ENCODE measurements at places on chromosomes 12 and 14. TPM values are rescaled to one million over a fixed set of nuclear protein-coding genes. Genes with fewer than 3 reads are reported as not detected.
A peak's percentile ranks its signal among the peaks of the same experiment; 100 is the strongest.

DNA sequence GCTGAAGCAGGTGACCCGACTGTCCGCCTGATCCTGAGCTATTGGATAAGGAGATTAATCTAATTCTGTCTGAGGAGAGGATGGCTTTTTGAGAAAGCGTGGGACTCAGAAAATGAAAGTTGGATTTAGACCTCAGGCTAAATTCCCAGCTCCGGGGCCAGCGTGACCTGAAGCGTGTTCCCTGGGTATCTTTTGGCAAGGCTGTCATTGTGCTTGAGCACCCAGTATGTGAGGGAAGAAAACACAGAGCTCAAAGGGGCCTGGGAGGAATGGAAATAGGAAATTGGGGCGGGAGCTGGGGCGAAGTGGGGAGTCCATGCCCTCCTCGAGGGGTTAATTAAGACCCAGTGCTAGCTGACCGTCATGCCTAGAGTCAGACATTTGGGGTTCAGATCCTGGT is 17.5 kb upstream of the CCDC63 start:
- no peak for DNase-seq

DNA sequence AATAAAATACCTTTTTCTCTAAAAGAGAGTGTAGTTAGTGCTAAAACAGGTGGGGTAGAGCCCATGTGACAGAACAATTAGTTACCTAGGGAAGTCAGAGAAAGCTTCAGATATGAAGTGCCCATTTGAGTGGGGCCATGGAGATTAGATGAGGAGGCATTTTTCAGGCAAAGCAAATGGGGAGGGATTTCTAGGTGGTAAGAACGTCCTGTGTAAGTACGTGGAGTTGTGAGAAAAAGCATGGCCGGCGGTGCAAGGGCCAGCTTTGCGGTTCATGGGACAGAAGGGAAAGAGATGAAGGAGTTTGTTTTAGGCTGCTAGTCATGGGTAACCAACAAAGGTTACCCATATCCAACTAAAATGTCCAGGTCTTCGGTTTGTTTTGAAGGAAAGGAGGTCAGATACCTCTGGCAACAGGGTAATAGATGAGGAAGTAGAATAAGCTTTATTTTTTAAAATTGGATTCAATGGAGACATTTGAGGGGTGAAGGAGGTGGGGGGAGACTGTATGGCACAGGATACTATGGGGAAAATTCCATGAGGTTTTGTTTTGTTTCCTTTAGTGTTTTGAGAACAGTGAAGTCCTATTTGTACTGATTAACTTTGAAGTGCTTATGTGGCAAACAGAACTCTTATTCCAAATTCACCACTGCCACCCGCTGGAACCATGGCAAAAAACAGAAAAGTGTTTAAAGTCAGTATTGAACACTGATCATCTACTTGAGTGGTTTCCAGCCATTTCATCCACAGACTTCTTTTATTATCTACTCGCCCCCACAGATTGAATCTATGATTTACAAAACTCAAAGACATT is 10.0 kb upstream of the SNRPF start:
- no peak for DNase-seq

PCED1B gene
- total RNA-seq = 62.2 TPM

SLC25A21 gene
- total RNA-seq = not detected

DNA sequence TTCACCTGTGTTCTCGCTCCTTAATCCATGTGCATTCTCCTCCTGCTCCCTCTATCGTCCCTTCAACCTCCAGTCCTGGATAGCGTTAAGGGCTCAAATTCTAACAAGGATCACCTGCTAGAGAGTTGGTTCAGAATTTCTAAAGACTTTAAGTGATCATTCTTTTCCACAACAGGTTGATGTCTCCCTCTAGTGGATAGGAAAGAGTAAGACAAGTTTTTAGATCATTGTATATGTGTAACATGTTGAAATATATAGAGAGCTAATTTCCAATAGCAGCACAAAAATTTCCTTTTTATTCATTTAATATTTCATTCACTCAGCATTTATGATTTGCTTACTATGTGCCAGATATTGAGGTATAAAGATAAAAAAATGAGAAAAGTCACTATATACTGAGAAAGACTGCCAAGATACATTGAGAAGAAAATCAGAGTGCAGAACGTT is 9.3 kb upstream of the ESR2 start:
- no peak for DNase-seq

- no peak for DNase-seq
Observed at GRCh38 chr12:27474344-27474743, 27.8 kb downstream of the SMCO2 start.

TRHDE gene
- total RNA-seq = not detected

DNA sequence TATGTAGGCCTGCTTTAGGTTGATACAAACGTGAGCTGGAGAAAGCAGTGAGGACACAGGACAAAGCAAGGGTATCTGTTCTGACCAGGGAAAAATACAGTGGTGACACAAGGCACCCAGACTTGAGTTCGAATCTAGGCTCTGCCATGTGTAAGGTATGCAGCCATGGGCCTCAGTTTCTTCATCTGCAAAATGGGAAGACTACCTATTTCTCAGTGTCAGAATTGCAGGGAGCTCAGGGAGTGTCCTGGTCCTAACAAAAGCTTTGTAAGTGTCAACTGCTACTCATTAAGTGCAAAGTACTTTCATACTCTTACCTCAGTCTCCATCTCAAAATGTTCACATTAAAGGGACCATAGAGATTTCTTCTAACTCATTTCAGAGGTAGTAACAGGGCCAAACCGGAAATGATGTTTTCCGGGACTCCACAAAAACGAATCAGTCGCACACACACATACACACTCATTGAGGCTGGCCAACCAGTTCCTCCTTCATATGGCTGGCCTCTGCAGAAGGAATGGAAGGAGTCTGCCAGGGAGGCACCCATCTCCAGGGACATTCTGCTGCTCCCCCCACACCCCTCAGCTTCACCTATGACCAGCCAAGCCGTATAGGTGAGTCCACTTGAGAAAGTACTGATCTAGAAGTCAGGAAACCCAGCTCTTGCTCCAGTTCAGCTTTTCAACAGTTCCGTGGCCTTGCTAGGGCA is 7.8 kb downstream of the CTDSP2 start:
- DNase-seq = peak; percentile 50

- no peak for DNase-seq
Observed at GRCh38 chr12:77995436-77996167, 164.9 kb downstream of the NAV3 start.
